ENCODE measurements at places on chromosomes 12 and 14. TPM values are rescaled to one million over a fixed set of nuclear protein-coding genes. Genes with fewer than 3 reads are reported as not detected.

Gene STYK1
- total RNA-seq = 2.0 TPM

Gene R3HDM2
- total RNA-seq = 6.9 TPM

Gene HPD
- total RNA-seq = not detected

Gene KRT5
- total RNA-seq = 1.4 TPM

Gene DPY19L2
- 1.9 TPM for total RNA-seq

All from regular cardiac myocyte (primary cell).